ENCODE measurements at places on chromosomes 1 and 21.
A peak's percentile ranks its signal among the peaks of the same experiment; 100 is the strongest.

DNA sequence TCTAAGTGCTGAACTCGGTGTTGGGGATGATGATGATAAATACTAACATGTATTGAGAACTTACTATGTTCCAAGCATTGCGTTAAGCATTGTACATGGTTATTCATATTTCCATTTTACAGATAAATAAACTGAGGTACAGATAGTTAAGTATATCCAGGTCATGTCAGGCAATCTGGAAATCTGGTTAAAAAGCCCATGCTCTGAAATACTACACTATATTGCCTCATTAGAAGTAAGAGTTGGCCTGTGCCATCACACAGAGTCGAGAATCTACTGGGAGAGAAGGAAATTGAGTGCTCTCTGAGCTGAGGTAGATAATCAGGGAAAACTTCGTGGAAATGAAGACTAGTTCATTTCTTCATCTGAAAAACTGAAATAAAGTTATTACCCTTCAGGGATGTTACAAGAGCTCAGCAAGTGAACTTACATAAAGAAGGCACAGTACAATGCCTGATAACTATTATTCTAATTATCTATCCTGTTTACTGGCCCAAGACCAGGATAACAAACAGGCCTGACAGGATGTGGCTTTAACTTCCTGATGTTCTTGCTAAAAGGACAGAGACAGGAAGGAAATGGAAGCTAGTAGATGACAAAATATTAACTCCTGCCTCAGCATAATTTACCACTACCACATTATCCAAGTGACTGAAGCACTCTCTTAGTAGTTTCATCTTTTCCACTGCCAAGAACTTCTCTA lies 85.6 kb downstream of the EPS15 start:
- DNase-seq = no peak

DNA sequence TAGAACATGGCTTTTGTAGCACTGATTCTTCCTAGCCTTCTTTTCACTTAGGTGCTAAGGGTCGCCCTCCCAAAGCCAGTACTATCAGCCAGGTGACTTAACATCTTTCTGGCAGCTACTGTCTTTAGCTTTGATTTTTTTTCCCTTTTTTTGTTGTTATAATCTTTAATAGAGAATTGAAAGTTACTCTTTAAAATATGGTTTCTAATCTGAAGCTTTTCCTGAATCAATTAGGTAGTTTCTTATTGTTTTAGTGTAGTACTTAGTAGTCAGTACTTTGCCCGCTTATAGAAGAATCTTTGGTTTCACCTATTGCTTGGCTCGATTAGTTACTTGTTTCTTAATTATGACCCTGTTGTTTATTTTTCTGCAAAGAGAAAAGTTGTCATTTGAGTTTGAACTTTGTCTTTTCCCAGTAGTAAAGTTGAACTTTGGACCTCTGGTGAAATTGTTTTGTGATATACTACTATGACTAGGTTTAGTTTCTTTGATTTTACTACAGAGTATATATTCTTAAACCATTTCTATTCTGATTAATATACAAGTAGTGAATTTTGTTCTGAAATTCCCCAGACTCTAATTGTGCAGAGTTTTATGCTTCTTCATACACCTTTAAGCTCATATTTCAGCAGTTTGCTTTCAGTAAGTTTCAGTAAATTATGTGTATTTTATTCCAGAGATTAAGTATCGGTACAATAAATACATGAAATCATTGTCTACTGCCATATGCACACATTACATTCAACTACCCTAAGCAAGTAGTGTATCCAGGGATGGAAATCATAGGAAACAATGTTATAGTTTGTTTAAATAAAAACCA lies 3.9 kb downstream of the MAGI3 start:
- no peak for DNase-seq

GRCh38 chr1:4709641-4710040 lies 55.2 kb downstream of the AJAP1 start:
- DNase-seq = no peak

DNA sequence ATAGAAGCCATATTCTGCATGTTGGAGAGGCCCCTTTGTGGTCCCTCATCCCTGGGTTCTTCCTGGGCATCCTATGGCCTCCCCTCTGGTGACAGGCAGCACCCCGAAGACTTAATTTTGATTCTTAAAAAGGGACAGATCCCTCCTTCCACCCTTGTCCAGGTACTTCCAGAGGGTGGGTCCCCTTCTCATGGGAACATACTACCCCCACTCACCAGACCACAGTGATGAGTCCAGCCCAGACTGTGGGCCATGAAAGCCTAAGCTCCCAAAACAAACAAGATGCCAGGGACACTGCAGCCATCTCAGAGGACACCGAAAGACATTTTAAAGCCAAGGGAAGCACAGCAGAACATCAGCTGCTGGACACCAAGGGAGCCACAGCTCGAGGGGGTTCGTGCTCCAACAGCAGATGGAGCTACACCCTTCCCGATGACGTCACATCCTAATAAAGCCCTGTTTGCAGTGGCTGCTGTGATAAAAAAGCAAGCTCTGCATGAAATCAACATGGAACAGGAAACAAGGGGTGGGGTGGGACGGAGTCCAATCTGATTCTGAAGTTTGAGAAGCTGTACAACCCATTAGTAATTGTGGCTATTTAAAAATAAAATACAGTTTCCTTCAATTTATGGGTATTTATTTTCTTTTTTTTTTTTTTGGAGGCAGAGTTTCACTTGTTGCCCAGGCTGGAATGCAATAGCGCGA lies 32.4 kb downstream of the GNB1 start:
- peak; percentile 76 for DNase-seq

DNA sequence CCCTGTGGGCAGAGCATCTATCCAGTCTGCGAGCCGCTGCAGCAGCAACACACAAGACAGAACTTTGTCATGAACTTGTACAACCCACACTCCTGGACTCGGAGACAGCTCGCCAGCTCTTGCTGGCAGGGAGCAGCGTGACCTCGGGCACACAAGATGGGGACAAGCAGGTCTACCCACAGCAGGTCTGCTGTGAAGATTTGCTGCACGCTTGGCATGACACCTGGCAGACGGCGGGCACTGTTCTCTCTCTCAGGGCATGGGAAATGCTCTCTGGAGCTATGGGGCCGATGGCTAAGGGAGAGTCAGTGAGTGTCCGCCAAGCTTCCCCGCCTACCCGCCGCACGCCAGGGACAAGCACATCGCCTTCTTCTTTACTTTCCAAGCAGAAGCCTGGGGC lies 90.0 kb downstream of the STUM start:
- peak; percentile 30 for DNase-seq

DNA sequence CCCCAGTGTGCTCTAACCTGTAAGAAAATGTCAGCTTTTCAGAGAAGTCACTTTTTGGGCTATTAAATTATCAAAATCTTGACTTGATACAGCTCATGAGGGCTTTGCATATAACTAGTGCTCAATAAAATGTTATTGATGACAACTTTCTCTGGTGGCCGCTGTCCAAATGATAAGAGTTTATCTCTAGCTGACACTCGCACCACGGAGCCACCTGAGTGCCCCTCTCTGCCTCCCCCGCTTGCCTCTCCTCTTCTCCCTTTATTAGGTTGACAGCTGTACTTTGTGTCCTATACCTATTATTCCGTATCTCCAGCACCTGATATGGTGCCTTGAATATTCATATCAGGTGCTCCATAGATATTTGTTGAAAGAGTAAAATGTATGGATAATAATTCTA lies 82.8 kb downstream of the PHTF1 start:
- no peak for DNase-seq

- DNase-seq = no peak
Measured at GRCh38 chr1:110130989-110131388, 18.7 kb downstream of the UBL4B start.

Data from left hindlimb (tissue), 1 donor.